Chondrocyte (in vitro differentiated cells): ENCODE measurements at places on chromosomes 6 and 20. TPM values are rescaled to one million over a fixed set of nuclear protein-coding genes. Genes with fewer than 3 reads are reported as not detected.

- no peak overlapping the region for H3K27ac ChIP-seq
- peaks cover 12% of the 10 kb centered on the region for H3K4me1 ChIP-seq
- peaks cover 20% of the 10 kb centered on the region for H3K36me3 ChIP-seq
- no peaks in the 10 kb centered on the region for H3K27me3 ChIP-seq
- DNase-seq, result no peak
These were observed 71.9 kb downstream of the KIF16B start for GRCh38 chr20:16501301-16501700.

DNA sequence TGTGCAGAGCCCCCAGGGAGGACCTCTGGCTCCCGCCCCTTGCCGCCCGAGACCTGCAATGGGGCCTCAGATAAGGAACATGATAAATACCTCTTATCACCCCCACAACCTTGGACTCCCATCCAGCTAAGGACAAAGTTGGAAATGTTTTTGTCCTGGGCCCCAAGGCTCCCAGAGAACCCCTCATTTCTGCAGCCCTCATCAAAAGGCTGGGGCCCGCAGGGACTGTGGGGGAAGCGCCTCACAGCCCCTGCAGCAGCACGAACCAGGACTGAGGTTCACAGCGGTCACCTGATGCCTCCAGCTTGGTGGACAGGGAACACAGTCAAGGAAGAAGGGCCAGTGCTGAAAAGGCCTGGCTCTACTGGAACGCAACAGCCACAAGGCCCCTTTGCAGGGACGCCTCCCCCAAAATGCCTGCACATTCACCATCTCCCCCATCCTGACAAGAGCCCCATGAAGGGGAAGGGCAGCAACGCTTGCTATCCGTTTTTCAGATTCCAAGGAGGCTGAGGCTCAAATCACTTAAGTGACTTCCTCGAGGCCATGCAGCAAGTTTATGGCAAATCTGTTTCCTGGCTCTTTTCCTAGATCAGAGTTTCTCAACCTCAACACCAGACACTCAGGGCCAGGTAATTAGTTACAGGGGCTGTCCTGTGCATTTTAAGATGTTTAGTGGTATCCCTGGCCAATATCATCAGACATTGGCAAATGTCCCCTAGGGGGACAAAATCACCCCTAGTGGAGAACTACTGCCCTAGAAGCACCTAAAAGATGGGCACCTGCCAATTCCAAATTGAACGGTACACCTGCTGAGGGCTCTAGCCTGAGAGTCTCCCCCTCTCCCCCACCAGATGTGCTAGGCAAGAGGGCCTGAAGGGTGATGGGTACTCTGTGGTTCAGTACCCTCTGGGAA is 10.6 kb downstream of the TFEB start:
- H3K27ac ChIP-seq, result no peak overlapping the region
- H3K36me3 ChIP-seq, result no peaks in the 10 kb centered on the region
- H3K4me3 ChIP-seq, result no peak overlapping the region
- DNase-seq, result no peak
- H3K4me1 ChIP-seq, result peaks cover 23% of the 10 kb centered on the region

- H3K27me3 ChIP-seq, result peaks cover 10% of the 10 kb centered on the region
- H3K27ac ChIP-seq, result peak overlapping the region; percentile 13
- peak overlapping the region; percentile 77 for H3K4me3 ChIP-seq
- no peaks in the 10 kb centered on the region for H3K36me3 ChIP-seq
These were observed 726 bp downstream of the FLRT3 start for GRCh38 chr20:14336686-14337085.

DNA sequence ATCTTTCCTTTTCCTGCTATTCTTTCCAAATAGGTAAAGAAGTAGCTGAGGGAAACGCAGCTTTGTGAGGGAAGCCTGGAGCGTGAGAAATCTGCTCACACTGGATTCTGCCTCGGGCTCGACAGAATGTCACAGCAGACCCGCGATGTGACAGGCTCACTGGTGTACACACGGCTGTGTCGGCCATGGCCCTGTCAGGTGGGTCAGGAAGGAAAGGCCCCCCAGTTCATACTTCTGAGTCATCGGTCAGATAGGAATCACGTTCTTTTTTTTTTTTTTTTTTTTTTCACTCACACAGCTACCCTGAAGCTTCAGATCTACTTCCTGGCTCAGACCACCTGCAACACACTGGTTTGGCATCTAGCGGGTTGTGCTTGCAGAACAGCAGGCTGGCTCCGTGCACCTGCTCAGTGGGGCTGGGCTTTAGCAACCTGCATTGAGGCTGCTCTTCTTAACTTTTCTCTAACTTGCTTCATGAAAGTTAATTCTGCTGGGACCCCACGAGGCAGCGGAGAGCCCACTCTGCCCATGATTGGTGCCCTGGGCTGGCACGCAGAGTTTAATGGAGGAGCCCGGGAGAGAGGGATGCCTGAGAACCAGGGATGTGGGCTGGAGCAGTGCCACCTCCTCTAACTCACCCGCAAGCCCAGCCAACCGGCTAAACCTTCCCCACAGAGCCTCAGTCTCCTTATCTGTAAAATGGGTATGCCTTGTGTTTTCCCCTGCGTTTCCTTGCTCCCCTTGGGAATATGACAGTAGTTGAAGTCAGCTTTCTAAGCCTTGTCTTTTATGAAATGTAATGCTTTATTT is 61.5 kb upstream of the FNDC1 start:
- no peak overlapping the region for H3K4me3 ChIP-seq
- no peak for DNase-seq
- H3K4me1 ChIP-seq, result peaks cover 7% of the 10 kb centered on the region
- H3K27me3 ChIP-seq, result peaks cover 19% of the 10 kb centered on the region
- H3K27ac ChIP-seq, result no peak overlapping the region

- H3K27me3 ChIP-seq, result no peaks in the 10 kb centered on the region
- H3K27ac ChIP-seq, result peak overlapping the region; percentile 18
- DNase-seq, result no peak
- H3K4me1 ChIP-seq, result peaks cover 40% of the 10 kb centered on the region
These were observed 282.5 kb downstream of the ESR1 start for GRCh38 chr6:152089992-152090391.

DNA sequence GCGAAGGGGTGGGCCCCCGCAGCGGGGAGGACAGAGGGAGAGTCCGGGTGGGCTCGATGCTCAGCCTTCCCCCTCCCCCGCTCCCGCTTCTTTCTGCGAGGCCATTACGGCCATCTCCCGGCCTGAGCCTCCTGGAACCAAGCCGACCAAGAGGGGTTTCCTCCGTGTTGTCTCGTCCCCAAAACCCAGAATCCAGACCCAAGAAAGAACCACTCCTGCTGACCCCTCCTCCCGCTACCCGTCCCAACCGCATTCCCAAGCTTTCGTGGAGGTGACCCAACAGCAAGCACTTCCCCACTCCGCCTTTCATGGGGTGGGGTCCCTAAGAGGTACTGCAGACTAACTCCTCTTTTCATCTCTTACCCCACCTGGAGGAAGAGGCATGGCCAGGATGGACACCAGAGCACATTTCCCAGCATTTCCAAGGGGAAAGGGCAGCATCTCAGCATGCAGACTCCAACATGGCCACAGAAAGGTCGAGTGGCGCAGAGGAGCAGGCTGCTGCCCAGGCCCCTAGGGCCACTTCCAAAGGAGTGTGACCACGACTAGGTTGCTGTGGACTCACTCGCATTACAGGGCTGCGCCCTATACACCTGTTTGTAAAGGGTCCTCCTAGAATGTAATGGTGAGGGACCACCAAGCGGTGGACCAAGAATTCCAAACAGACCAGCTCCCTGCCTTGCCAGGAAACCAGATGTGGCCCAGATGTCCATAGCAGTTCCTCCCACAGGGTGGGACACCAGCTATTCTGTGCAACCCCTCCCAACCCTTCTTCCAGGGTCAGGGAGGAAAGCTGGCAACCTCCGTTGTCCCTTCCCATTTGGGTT is 53.4 kb downstream of the MRPL14 start:
- peak overlapping the region; percentile 82 for H3K27ac ChIP-seq
- no peaks in the 10 kb centered on the region for H3K27me3 ChIP-seq
- DNase-seq, result no peak

DNA sequence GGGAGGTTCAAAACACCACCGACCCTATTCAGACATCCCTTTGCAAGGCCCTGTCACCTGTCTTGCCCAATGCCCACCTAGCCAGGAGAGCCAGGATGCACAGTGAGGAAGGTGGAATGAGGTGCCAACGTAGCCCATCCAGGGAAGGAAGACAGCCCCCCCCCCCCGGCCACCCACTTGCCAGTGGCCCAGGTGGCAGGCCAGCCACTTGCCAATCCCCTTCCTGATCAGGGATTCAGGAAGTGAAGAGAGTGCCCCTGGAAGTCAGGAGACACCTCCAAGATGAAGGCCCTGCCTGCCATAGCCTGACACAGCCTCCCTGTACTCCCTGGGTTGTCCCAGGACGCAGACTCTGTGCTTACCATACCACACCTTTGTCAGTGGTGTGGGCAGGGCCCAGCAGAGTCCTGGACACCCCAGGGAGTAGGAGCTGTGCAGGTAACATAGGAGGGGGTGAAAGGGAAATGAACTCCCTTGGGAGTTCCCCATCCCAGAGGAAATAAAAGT is 54.7 kb downstream of the MRPL14 start:
- H3K27ac ChIP-seq, result peak overlapping the region; percentile 96
- peaks cover 61% of the 10 kb centered on the region for H3K4me1 ChIP-seq
- H3K27me3 ChIP-seq, result no peaks in the 10 kb centered on the region
- no peaks in the 10 kb centered on the region for H3K36me3 ChIP-seq
- DNase-seq, result no peak
- H3K4me3 ChIP-seq, result no peak overlapping the region

DNA sequence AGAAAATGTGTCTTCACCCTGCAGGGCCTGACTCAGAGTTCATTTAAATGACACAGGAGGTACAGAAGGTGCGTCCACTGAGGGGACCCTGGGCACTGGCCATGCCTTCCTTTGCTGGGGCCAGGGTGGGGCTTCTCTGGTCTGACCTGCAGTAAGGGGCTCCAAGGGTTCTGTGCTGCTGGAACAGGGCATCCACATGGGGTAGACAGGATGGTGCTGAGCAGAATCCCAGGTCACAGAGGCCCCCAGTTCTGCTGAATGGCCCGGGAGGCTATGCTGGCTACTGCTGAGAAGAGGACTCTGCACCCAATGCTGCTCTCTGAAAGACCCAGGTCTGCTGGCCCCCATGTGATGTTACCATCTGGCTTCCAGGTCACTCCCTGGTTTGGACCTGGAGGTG is 150.4 kb upstream of the GGTLC1 start:
- H3K4me3 ChIP-seq, result no peak overlapping the region
- H3K27ac ChIP-seq, result no peak overlapping the region
- H3K36me3 ChIP-seq, result no peaks in the 10 kb centered on the region
- H3K27me3 ChIP-seq, result no peaks in the 10 kb centered on the region

- peak overlapping the region; percentile 58 for H3K27ac ChIP-seq
- H3K4me1 ChIP-seq, result peaks cover 45% of the 10 kb centered on the region
- H3K27me3 ChIP-seq, result no peaks in the 10 kb centered on the region
- no peak for DNase-seq
These were observed 272.6 kb downstream of the TMEM242 start for GRCh38 chr6:157050537-157051265.

GRCh38 chr20:50192364-50193198 is 2.0 kb downstream of the CEBPB start:
- peaks cover 36% of the 10 kb centered on the region for H3K4me1 ChIP-seq
- peak overlapping the region; percentile 100 for H3K27ac ChIP-seq
- DNase-seq, result no peak

- H3K4me3 ChIP-seq, result no peak overlapping the region
- no peaks in the 10 kb centered on the region for H3K36me3 ChIP-seq
- H3K27me3 ChIP-seq, result peaks cover 10% of the 10 kb centered on the region
- no peaks in the 10 kb centered on the region for H3K4me1 ChIP-seq
- DNase-seq, result no peak
These were observed 403.3 kb downstream of the EPM2A start for GRCh38 chr6:145332011-145332410.

GRCh38 chr20:36094497-36094896 is 60.0 kb upstream of the EPB41L1 start:
- no peak for DNase-seq
- H3K36me3 ChIP-seq, result no peaks in the 10 kb centered on the region
- peak overlapping the region; percentile 98 for H3K4me3 ChIP-seq
- peaks cover 40% of the 10 kb centered on the region for H3K4me1 ChIP-seq
- H3K27ac ChIP-seq, result peak overlapping the region; percentile 88

The BPIFB1 gene
- total RNA-seq, result not detected in 3 replicates

The CRIP3 gene
- total RNA-seq, result 0.47 to 0.94 TPM (median 0.72 TPM) in 3 replicates

The TTLL9 gene
- 0.24 to 0.37 TPM (median 0.33 TPM) in 3 replicates for total RNA-seq
